ENCODE measurements at places on chromosomes 6 and 20.

DNA sequence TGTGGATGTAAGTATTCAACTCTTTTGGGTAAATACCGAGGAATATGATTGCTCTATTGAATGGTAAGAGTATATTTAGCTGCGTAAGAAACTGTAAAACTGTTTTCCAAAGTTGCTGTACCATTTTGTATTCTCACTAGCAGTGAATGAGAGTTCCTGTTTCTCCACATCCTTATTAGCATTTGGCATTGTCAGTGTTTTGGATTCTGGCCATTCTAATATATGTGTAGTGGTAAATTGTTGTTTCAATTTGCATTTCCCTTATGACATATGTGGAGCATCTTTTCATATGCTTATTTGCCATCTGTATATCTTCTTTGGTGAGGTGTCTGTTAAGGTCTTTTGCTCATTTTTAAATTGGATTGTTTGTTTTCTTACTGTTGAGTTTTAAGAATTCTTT is 29.3 kb upstream of the KAT14 start:
- no peak for DNase-seq

DNA sequence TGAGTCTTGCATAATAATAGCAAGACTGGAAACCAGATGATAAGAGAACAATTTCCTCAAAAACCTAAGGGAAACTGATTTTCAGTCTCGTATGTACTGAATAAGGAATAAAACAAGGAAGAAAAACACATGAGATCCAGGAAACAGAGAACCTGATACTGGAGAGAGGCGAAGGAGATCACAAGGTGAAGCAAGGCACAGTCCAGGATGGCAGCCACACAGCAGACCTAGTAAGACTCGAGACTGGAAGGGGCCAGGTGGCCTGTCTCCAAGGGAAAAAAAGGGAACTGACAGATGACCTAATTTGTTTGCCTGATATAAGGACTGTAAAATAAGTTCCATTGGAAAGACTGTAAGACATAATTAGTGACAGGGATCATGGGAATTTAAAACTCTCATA is 71.1 kb downstream of the TASP1 start:
- DNase-seq: no peak

DNA sequence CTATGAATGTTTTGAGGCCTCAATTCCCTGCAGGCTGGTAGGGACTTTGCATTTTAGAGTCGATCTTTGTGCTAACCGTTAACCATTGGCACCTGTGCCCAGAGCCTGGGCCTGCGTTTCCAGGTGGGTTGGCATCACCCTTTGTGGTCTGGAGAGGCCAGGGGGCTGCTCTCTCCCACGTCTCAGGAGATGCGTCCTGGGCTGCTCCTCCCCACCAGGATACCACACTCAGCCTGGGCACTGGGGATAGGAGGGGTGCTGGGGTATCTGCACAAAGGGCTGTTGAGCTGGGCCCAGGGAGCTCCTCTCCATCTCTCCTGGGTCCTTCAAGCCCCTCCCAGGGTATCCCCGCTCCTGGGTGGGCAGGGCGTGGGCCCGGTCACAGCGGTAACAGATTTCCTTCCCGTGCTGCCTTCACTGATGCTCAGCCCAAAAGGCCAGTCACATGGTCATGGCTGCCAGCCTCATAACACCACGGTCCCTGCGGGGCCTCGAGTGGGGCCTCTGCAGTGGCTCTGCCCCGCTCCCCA is 266.2 kb downstream of the TAF4 start:
- DNase-seq: no peak

DNA sequence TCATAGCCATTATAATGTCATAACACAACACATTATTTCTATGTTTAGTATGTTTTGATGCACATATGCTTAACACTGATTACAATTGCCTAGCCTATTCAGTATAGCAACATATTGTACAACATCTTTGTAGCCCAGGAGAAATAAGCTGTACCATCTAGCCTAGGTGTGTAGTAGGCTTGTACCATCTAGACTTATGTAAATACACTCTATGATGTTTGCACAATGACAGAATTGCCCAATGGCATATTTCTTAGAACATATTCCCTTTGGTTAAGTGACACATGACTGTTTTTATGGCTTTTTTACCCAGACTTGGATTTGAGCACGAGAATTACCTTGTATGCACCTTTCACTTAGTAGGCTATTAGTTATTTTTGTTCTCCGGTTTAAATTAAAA is 64.5 kb upstream of the HIVEP1 start:
- DNase-seq: no peak

GRCh38 chr6:27720607-27721580 is 191.3 kb downstream of the OR2B2 start:
- DNase-seq: peak; percentile 17

GRCh38 chr6:135215563-135215962 is 34.5 kb downstream of the MYB start:
- no peak for DNase-seq

- DNase-seq: no peak
Observed at GRCh38 chr6:162463576-162463975, 264.0 kb downstream of the PRKN start.

DNA sequence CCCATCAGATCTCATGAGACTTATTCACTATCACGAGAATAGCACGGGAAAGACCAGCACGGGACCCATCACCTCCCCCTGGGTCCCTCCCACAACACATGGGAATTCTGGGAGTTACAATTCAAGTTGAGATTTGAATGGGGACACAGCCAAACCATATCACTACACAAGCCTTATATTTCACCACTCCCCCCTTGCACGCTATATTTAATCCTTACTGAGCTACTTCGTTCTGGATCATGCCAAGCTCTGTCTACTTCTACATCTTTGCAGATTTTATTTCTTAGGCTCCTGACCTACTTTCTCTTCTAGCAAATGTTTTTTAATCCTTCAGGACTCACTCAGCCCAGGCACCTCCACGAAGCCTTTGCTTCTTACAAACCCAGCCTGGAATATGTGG is 452.6 kb upstream of the SOX4 start:
- no peak for DNase-seq

DNA sequence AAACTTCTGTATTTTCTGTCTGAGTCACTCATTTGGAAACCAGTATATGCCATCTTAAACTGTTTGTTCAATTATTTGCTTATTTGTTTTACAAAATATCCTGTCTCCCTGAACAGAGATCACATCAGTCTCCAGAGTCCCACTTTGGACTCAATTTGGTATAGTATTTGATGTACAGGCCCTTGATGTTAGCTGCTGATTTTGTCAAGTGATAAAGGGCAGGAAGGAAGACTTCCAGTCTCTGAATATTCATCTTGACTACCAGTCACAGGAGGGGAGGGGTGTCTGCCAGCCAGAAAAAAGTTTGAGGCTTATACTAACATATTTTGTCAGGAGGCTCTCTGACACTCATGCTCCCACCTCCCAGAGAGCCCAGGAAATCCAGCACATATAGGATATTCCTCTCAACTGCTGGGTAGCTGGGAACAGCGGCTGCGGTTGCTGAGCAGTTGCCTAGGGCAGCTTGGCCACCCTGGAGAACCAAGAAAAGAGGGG is 376.8 kb upstream of the RUNX2 start:
- DNase-seq: no peak

GRCh38 chr6:13030396-13030795 is 297.9 kb downstream of the TBC1D7 start:
- DNase-seq: no peak

DNA sequence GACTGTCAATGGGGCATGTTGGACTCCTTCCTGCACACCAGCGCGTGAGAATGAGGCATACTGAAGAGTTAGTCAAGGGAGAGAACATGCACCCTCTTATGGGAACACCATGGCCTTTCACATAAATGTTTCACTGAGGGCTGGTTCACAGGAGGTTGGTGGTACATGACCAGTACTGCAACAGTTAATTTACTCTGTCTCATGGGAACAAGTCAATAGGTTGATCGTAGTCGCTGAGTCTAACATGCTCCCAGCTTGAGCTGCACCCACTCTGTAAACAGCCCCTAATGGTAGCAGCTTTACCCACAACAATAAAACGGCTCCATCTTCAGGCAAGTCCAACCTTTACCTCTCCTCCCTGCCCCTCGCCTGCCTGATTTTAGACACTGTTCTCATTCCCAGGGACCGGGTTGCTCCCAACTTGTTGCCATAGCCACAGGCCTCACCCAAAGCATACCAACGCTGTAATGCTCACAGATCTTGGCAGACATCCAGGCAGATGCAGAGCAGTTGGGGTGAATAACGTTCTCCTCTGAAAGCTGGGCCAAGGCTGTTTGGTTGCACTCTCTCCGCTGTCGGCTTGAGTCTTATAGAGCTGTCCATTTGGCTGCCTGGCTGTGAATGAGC is 111.3 kb downstream of the LY86 start:
- DNase-seq: no peak

DNA sequence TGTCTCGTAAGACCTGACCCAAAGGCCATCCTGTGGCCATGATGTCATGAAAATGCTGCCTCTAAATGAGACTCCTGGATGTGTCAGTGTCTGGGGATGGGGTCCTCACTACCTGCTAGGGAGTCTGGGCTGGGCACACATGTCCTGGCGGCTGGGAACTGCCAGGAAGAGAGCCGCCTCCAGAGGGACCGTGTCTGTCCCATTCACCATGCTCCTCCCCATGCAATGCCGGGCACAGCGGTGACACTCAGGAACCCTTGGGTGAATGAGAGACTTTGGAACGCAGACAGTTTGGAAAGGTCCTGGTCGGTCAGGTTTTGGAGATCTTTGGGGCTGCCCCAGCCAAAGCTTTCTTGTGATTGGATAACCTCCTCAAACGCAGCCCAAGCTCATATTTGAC is 40.1 kb upstream of the GTSF1L start:
- DNase-seq: no peak

Data from stimulated activated CD8-positive, alpha-beta memory T cell treated with anti-CD3 and anti-CD28 coated beads, Interleukin-15, amount 100 ng/mL, for 48 hours (primary cell).